Sigmoid colon (tissue), 7 donors: ENCODE measurements at places on chromosomes 5 and 9. TPM values are rescaled to one million over a fixed set of nuclear protein-coding genes. Genes with fewer than 3 reads are reported as not detected.

DNA sequence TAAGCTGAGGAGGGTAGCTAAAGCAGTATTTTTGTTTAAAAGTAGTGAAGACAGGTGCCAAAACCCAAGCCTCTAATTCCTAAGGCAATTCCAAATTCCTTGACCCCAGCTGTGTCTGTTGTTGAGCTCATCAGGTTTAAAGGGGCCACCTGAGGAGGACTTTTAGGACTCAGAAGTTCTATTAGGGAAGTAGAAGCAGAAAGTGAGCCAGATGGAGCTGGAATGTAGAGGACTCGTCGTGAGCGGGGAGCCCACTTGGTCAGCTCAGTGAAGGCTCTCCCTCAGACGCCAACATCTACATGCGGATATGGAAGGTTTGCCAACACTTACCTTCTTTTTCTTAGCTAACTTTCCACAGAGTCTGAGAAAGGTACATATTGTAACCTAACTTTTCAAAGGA lies 102.8 kb downstream of the PLPPR1 start:
- no peak for DNase-seq

The MYMK gene
- total RNA-seq, result not detected

- no peak for DNase-seq
Measured at GRCh38 chr9:10112798-10113197, 500.0 kb downstream of the PTPRD start.

The PAEP gene
- total RNA-seq, result not detected

GRCh38 chr5:150438873-150439546 lies 10.5 kb downstream of the RPS14 start:
- DNase-seq, result no peak

The ADRB2 gene
- total RNA-seq, result 3.5 TPM

DNA sequence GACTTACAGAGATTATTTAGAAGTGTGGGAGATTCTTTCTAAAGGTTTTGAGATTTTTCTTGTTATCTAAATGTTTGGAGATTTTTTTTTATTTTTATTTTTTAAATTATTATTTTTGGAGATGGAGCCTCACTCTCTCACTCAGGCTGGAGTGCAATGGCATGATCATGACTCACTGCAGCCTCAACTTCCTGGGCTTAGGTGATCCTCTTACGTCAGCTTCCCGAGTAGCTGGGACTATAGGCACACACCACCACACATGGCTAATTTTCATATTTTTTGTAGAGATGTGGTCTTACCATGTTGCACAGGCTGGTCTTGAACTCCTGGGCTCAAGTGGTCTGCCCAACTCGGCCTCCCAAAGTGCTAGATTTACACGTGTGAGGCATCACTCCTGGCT lies 694.5 kb downstream of the TLE1 start:
- no peak for DNase-seq

DNA sequence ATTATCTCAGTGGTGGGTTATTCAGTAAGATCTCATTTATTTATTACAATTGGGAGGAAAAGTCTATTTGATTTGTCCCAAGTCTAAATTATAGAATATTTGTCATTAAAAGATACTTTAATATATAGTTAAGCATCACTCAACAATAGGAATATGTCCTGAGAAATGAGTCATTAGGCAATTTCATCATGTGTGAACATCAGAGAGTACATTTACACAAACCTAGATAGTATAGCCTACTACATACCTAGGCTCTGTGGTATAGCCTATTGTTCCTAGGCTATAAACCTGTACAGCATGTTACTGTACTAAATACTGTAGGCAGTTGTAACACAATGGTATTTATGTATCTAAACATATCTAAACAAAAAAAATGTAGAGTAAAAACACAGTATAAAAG lies 135.0 kb upstream of the RASA1 start:
- DNase-seq, result no peak

GRCh38 chr5:72273547-72273946 lies 46.5 kb downstream of the MRPS27 start:
- DNase-seq, result no peak

- no peak for DNase-seq
Measured at GRCh38 chr5:143041461-143041860, 271.3 kb downstream of the ARHGAP26 start.

DNA sequence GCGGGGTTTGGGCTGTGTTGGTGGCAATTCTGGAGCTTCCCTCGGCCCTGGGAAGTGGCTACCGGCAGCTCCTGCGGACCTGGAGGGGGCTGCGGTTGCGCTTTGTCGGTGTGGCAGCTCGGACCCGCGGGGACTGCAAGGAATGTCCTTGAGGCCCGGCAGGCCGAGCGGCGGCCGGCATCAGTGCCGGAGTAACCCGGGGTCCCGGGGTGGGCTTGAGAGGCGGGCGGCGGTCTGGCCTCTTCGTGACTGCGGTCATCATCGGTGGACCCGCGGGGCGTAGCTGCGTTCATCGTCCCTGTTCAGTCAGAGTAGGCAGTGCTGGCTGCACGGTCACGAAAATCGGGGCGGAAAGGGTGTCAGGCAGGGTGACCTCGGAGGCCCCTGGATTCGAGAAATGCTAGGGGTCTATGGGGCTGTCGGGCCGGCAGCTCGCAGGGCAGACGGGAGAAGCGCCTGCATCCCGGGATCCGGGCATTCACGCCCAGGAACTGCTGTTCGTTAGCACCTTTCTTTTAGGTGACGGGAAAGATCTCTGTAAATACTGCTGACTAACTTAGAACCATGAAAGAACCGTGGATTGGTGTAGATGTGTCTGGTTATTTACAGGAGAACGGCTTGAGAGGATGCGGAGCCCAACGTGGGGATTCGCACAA lies 474 bp downstream of the HMGCR start:
- peak; percentile 73 for DNase-seq

- no peak for DNase-seq
Measured at GRCh38 chr5:95554331-95554646, 488 bp downstream of the SKIC3 start.

- DNase-seq, result no peak
Measured at GRCh38 chr9:128304136-128304970, 17.9 kb downstream of the TRUB2 start.

- DNase-seq, result peak; percentile 60
Measured at GRCh38 chr5:132459983-132460838, 30.4 kb downstream of the IRF1 start.

DNA sequence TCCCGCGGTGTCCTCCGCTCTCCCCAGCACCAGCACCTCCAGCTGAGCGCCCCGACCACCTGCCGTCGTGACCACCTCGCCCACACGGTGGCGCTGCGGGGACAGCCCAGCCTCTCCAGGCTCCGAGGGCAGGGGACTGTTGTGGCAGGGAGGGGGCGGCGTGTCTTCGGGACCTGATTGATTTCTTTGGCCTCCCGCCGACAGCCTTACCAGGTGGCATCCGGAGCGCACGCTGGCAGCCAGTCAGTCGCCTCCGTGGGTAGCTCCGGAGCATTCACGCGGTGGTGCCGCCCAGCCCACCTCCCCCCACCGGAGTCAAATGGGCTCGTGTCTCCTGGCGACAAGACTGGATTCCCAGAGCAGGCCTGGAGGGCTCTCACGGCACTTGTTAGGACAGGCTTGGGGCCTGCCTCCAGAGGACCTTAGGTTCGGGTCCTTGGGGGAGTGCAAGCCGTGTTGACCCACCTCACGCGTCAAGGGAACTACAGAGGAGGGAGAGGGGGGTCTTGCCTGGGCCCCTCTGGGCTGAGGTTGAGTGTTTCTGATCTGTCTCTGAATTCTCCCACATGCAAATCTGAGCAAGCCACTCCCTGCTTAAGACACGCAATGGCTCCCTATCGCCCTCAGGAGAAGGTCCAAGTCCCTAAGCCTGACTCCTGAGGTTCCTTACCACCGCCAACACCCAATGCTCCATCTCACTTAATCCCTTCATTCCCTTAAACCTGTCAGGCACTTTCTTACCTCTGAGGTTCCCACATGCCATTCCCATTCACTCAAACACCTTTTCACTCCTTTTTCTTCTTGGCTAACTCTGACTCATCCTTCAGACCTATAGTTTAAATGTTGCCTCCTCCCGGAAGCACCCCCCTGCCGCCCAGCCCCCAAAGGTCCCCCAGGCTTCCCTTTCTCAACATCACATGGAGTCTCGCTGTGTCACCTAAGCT lies 51.2 kb upstream of the GGTA1 start:
- DNase-seq, result peak; percentile 89

The ANXA1 gene
- 196 TPM for total RNA-seq

The PCDHB4 gene
- total RNA-seq, result 5.0 TPM

The CARTPT gene
- total RNA-seq, result 16.3 TPM

DNA sequence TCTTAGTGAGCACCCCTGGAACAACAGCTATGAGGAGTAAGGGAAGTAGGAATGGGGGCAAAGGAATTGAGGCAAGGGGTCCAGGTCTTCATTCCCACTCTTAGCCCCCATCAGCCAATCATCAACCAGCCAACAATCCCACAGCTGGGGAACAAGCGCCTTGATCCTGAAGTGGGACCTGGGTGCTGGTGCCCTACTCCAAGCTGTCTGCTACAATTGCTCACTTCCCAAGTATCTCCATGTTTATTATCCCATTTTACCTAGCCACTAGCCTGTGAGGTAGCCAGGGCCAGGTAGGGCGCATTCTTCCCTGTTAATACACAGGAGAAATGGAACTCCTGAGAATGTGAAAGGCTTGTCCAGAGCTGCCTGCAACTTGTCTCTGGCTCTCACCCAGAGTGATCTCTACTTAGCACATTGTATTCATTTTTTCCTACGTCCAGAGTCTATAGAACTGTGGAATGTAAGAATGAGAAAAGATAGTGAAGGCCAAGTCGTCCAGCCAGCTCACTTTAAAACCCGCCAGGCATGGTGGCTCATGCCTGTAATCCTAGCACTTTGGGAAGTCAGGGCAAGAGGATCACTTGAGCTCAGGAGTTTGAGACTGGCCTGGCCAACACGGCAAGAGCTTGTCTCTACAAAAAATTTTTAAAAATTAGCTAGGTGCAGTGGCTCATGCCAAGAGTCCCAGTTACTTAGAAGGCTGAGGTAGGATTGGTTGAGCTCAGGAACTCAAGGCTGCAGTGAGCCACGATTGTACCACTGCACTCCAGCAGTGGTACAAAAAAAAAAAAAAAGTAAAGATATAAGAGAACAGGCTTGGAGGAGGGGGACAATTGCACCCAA lies 6.2 kb upstream of the DNAJC18 start:
- no peak for DNase-seq

- no peak for DNase-seq
Measured at GRCh38 chr9:132030626-132031325, 48.9 kb downstream of the MED27 start.
